Activated CD8-positive, alpha-beta memory T cell treated with anti-CD3 and anti-CD28 coated beads for 48 hours (primary cell): ENCODE measurements at places on chromosomes 5 and 9.

GRCh38 chr5:83145241-83145640 lies 67.9 kb downstream of the XRCC4 start:
- no peak for DNase-seq

- DNase-seq = no peak
These were observed 50.1 kb upstream of the RETREG1 start for GRCh38 chr5:16666883-16667398.

DNA sequence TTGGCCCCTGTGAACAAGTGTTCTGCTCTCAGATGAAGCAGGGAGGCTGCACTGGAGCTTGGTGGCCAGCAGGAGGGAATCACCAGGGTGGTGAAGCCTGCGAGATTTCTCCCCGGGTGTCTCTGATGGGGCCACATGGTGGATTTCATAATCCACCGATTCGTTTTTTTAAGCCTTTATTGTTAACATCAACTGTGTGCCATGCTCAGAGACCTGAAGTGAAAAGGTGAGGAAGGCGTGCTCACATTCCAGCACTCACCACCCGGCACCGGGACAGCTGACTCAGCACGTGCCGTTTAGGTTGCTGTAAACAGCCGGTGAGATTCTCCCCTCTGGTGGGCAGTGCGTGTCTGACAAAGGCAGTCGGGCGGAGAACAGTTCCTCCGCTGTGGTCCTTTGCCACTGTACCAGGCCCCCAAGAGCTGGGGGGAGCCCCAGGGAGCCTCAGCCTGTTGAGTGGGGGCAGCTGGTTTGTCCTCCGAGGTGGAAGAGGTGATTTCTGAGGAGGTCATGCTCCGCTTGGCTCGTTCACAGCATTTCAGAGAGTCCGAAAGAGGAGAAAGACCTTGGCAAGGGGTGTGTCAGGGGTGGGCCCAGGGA lies 12.7 kb upstream of the AHRR start:
- DNase-seq = no peak

GRCh38 chr5:63648376-63648775 lies 313.9 kb downstream of the HTR1A start:
- no peak for DNase-seq

DNA sequence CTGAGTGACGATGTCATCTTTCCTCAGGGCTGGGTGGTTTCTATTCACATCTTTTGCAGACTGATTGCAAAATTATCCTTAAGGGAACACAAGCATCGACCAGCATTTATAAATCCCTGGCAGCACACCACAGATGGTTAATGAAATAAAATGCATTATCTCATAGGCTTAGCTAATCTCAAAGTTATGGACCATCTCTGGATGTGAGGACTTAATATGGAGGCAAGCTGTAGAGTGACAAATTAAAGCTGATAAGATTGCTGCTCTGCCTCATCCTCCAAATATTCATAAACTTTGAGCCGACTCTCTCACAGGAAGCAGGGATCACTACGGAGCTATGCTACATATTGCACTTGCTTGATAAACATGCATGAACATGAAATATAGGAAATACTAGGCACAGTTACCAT lies 663.2 kb upstream of the RGMB start:
- DNase-seq = no peak

DNA sequence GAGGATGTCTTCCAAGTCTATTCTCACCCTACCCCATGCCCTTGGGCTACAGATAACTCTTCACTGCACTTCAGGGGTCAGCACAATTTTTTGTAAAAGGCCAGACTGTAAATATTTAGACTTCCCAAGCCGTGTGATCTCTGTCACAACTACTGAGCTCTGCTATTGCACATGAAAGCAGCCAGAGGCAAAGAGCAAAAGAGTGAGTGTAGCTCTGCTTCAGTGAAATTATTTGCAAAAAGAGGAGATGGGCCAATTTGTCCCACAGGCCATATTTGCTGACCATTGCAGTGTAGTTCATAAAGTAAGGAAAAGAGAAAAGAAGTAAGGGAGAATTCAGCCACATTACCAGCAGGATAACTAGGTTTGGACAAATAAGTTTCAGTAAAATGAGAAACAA lies 7.0 kb upstream of the MOCS2 start:
- no peak for DNase-seq

DNA sequence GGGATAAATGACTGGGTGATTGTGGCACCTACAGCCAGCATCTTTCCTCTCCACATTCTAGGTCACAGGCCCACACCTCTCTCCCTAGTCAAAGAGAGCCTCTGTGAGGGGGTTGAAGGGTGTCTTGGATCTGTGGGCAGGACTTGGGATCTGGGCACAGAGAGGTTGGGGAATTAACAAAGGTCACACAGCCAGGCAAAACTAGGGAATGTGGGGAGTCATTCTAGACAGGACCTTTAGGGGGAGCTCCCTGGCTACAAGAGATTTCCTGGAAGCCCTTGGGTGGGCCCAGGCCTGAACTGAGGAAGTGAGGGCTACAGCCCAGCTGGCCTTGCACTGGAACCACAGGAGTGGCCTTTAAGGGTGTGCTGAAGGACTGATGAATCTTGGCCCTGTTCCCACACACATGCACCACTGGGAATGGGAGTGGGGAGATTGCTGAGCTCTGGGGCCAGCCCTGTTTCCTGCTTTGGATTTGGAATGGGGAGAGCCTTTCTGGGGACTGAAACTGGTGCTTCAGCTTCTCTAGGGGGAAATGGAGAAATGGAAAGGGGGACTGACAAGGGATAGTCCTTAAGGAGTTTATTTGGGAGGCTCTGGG lies 12.4 kb upstream of the CXXC5 start:
- DNase-seq = no peak

DNA sequence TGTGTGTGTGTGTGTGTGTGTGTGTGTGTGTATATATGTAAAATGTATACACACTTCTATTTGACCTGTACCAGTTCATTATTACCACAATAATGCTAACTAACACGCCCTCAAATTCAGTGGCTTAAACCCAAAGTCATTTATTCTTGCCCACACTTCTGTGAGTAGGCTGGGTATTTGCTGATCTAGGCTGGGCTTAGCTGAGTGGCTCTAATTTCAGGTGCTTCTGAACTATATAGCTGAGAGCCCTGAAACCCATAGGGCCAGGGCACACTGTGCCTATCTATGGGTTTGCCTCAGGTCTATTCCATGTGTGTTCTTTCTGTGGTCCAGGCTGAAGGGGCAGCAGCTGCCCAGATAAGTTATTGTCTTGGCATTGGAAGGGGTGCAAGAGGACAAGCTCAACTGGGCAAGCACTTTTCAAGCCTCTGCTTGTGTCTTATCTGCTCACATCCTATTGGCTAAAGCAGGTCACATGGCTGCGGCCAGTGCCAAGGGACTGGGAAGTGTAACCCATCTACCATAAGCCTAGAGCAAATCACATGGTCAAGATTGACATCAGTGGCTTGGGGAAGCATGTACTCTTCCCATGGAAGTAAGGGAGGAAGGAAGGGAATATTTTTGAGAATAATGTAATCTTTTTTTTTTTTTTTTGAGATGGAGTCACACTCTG lies 139.9 kb downstream of the PALM2AKAP2 start:
- no peak for DNase-seq
